ENCODE measurements at places on chromosomes 6 and 20.

- no peak for DNase-seq
These were observed 397.7 kb upstream of the HS3ST5 start for GRCh38 chr6:114740547-114740946.

GRCh38 chr20:43383026-43383795, 74.5 kb upstream of the SRSF6 start:
- peak; percentile 41 for DNase-seq

- DNase-seq, result no peak
These were observed 47.1 kb upstream of the PNRC1 start for GRCh38 chr6:89033461-89033860.

DNA sequence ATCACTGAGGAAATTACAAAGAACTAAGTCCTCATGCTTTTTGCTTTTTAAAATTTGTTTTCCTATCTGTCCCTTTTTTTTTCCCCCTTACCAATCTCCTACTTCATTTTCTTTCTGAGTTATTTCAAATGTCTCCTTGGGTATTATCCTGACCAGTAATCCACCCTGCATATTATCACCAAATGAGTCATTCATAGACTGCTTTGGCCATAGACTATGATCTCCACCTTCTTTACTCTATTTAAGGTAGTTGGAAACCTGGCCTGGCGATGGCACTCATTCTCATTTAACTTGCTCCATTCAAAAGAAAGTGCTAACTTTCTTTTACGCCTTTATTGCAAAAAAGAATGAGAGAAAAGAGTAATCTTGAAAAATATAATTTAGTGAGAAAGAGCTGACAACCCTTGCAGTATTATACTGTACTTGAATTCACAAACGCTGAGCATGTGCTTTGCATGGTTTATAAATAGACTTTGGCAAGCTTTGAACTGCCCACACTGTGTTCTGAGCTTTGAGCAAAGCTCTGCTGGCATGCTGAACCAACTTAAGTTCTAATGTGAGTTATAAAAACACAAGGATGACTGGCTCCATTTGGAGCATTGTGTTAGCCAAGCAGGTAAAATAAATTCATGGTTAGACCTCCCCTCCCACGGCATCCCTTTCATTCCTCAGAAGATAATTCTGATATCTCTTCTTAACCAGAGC, 198.9 kb downstream of the NKAIN2 start:
- peak; percentile 31 for DNase-seq

GRCh38 chr20:40282541-40282940, 406.5 kb downstream of the MAFB start:
- no peak for DNase-seq

DNA sequence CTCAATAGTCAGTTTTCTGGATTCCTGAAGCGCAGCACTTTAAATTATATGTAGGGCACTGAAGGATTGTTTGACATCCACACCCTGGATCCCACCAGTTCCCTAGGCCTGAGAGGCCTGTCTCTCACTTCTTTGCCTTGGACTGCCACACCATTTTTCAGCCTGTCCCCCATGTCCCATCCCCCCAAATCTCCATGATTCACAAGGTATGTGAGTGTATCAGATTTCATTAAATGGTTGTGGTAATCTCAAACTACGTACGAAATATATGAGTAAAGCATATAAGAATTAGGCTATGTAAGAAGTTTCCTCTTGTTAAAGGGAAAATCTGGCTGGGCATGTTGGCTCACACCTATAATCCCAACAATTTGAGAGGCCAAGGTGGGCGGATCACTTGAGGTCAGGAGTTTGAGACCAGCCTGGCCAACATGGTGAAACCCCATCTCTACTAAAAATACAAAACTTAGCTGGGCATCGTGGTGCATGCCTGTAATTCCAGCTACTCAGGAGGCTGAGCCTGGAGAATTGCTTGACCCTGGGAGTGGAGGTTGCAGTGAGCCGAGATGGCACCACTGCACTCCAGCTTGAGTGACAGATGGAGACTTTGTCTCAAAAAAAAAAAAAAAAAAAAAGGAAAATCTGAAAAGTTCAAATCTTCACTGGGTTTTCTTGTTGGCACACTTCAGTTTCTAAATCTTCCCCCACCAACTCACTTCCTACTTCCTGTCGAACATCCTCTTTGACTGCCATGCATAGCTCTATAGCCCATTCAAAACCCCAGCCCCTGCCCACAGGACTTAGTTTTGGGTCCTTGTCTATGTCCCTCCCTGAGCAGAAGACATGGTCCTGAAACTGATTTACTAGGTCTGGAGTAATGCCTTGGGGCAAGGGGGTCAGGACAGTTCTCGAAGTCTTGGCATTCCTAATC, 97.3 kb upstream of the SHLD1 start:
- no peak for DNase-seq

- DNase-seq, result no peak
These were observed 14.9 kb upstream of the TCFL5 start for GRCh38 chr20:62876501-62876901.

- DNase-seq, result no peak
These were observed 22.4 kb downstream of the ZMYND8 start for GRCh38 chr20:47334022-47334551.

DNA sequence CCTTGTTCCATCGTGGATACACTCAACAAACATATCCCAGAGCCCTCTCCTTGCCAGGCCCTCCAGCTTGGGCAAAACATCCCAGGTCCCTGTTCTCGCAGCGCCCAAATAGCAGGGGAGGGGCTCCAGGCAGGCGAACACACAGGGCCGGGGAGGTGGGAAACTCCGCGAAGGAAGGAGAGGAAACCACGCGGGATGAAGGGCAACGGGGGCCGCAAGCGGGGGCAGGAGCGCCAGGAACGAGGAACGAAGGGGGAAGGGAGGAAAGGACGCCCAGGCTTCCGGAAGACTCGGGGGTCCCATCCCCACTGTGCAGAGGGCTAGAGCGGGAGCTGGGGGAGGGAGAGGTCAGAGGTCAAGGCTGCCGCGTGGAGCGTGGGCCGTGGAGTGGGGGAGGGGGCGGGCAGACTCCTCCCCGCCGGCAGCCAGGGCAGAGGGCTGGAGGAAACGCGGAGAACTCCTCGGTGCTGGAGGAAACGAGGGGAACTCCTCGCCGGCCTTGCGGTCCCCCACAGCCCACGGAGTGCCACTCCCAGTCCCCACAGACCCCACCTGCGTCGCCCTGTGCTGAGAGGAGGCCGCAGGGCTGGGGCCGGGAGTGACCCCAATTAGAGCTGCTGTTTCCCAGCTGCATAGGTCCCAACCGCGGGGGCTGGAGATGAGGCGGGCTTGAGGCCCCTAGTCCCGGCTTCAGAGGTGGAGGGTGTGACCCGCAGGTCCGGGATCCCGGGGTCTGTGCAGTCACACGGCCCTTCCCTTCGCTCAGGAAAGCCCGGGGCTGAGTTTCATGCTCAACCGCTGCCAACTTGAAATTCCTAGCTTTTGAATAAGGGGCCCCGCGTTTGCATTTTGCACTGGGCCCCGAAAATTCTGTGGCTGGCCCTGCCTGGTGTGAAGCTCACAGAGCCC, 1.2 kb upstream of the RBM38 start:
- DNase-seq, result no peak

DNA sequence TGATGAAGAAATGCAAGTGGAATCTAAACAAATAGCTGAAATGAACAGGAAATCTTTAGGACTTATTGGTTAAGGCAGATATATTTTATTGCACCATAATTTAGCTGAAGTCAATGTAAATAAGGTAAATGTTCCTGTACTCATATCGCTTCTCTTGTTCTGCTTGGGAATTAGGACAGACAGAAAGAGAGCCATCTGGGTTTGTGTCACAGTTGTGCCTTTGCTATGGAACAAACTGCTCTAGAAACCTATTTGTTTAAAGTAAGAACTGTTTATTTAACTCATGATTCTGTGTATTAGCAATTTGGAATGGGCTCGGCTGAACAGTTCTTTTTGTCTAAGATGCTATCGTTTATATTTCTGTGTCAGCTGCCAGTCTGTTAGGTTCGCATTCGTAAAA, 143.8 kb upstream of the KHDRBS2 start:
- no peak for DNase-seq

DNA sequence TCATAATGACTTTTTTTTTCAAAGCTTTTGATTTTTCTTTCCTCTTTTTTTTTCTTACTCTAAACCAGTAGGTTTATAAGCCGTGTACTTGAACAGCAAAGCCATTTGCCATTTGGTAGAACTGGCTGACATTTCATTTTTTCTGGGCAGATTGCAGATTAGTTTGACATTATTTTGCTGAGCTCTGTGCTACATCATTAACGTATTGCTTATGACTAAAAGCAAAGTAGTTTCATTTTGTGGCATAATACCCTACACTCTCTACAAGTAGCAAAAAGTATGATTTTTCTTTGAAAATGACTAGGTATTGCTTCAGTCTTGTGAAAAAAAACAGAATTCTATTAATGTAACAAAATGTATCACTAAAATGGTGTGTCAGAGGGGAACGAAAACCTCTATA, 141.3 kb downstream of the GRIK2 start:
- no peak for DNase-seq

DNA sequence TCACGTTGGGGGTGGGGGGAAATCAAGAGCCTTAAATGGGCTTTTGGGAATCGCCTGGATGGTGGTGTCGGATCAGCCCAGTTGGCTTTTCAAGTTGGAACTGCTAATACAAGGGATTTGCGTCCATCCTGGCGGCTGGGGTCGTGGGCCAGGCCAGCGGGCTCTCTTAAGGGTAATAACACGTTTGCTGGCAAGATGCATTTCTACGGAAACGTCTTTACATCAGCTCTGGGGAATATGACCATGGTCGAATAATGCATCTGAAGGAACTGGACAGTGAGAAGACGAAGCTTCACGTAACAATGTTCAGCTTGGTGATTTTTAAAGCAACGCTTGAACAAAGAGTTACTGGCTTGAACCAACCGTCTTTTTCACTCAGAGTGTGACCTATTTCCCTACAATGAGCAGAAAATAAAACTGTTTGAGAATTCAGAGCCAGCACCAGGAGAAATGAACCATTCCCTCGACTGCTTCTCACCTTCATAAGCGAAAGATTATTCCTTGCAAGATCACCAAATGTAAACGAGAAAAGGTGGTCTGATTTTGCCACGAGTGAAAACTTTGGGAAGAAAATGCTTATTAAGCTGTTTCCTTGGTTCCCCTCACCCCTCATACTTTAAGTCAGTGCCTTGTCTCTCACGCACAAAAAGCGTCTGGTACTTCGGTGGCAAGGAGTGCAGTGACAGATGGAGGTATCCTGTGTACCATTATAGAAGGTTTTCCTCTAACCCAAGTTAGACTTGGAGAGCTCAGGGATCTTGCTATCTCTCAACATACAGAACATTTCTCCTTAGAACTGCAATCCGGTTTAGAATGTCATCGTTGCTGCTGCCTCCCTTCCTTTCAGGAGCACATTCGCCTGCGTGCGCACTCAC, 1.4 kb upstream of the MARCKS start:
- peak; percentile 80 for DNase-seq

GRCh38 chr20:32113591-32114260, 4.2 kb downstream of the TM9SF4 start:
- no peak for DNase-seq

DNA sequence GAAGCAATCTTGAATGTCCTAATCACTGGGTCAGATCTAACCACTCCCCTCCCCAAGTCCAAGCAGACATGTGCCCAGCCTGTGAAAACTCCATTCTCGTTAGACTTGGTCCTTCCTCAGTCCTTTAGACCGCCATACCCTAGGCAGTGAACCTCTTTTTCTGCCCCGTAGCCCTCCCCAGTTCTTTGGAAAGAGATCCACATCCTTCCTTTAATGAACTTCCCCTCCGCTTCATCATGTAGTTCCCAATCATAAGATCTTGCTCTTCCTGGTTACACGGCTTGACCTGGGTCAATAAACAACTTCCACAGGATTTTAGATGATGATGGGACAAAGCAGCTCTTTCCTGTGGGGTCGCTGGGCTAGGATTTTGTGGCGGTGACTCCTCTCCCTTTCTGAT, 9.6 kb downstream of the AHCY start:
- DNase-seq, result no peak

DNA sequence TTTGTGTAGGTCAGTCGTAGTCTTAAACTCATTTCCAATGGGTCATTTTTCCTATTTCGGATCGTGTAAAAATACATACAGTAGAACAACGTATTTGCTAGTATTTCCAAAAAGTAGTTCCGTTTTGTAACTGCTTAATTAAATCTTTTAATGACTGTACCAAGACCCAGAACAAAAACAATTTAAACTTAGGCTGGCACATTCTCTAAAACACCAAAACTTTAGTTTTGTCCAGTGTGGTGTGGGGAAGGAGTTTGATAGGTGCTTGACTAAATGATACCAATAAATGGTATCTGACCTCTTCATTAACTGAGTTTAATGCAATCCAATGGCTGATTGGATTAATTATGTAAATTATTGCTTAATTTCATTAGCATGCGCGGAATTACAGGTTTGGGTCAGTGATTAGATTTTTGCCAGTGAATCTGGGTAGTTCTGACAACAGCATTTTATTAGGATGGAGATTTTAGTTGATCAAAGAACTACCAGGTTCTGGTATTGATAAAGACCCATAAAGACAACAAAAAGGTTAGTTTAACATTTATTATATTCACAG, 20.8 kb downstream of the OR2B2 start:
- no peak for DNase-seq

DNA sequence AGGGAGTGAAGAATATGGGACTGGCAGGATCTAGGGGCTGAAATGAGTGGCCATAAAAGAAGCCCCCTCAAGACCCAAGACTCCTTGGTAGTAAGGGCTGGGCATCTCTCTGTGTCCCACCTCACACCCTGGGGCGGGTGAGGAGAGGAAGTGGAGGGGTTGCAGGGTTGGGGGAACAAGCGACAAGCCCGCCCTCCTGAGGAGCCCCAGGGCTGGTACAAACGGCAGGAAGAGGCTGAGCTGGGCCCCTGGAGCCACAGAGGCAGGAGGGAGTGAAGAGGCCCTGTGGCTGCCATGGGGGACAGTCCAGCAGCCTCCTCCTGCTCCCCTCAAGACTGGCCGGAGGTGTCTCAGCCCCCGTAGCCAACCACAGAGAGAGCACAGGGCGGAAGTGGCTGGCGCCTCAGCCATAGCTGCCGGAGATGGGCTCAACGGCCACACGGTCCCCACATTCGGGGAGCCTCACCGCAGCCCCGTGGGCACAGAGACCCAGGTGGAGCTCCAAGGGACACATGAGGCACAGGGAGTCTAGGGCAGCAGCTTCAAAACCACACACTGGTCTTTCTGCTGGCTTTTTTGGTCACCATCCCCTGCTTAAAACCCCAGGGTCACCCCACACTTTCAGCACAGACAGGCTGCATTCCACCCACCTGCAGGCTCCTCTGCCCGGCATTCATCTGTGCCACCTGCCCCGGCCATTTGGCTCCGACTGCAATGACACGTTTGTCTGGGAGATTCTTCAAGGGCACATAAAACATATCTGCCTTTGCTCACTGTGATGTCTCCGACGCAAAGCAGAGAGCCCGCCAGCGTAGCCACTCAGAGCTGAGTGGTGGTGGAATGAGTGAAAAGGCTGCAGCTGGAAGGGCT, 524 bp downstream of the C20orf203 start:
- DNase-seq, result no peak

GRCh38 chr6:33797626-33798342, 6.0 kb downstream of the MLN start:
- DNase-seq, result no peak

DNA sequence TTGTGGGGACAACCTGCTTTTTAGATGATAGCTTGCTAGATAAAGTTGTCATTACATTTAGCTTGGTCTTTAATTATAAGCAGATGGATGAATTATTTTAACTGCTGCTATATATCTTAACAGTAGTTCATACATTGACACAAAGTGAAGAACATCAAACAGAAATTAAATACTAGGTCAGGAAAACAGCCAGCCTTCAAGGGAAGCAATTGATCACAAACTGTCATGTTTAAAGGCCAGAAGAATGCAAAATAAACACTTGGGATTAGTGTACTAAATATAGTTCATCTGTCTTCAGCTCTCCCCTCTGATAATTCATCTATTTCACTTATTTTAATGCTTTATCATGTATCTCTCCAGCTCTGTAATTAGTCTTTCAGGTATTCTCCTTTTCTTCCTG, 225.1 kb upstream of the FERMT1 start:
- DNase-seq, result no peak
